MCF 10A (cell line): ENCODE measurements at places on chromosomes 5 and 9. TPM values are rescaled to one million over a fixed set of nuclear protein-coding genes. Genes with fewer than 3 reads are reported as not detected.
A peak's percentile ranks its signal among the peaks of the same experiment; 100 is the strongest.

DNA sequence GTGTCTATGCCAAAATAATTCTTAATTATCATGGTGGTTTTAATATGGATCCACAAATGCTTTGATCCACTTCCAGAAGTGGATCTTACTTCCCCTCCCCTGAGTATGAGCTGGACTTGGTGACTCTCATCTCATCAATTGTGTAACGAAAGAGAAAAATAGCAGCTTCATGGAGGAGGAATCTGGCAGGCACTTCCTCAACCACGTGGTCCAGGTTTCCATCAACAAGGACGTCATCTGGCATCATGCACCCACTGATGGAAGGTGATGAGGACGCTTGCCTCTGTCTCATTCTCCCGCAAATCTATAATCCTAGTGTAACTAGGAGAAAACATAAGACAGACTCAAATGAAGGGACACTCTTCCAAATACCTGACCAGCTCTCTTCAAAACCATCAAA lies 54.6 kb upstream of the S1PR3 start:
- H3K4me1 ChIP-seq: peaks cover 10% of the 10 kb centered on the region
- H3K27ac ChIP-seq: no peak overlapping the region
- H3K27me3 ChIP-seq: no peaks in the 10 kb centered on the region
- DNase-seq: no peak
- H3K36me3 ChIP-seq: no peaks in the 10 kb centered on the region
- H3K4me3 ChIP-seq: no peak overlapping the region

DNA sequence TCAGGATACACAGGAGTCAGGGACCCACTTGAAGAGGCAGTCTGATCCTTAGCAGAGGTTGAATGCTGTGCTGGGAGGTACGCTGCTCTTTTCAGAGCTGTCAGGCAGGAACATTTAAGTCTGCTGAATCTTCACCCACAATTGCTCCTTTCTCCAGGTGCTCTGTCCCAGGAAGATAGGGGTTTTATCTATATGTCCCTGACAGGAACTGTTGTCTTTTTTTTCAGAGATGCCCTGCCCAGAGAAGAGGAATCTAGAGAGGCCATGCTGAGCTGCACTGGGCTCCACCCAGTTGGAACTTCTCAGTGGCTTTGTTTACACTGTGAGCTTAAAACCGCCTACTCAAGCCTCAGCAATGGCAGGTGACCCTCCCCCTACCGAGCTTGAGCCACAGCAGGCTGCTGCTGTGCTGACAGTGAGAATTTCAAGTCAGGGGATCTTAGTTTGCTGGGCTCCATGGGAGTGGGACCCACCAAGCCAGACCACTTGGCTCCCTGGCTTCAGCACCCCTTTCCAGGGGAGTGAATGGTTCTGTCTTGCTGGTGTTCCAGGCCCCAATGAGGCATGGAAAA lies 169.0 kb downstream of the FBXL17 start:
- H3K4me1 ChIP-seq: peaks cover 7% of the 10 kb centered on the region
- H3K36me3 ChIP-seq: peaks cover 10% of the 10 kb centered on the region
- no peak overlapping the region for H3K4me3 ChIP-seq

DNA sequence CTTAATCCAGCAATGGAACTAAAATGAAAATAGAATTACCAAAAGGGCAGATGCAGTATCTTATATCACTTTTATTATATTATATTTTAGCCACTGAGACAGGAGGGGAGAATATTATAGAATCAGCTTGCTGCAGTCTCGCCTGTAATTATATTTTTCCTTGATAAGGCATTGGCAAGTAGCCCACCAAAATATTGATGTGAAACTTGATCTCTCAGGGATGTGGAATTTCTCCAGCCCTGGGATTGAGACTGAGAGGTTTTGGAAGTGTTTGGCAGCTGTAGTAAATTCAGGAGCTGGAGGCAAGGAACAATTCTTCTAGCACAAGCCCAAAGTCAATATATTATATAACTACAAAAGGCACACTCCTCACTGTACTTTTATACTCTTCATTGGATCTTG lies 142.1 kb upstream of the ADAMTSL1 start:
- no peaks in the 10 kb centered on the region for H3K27me3 ChIP-seq
- H3K4me1 ChIP-seq: peaks cover 5% of the 10 kb centered on the region
- H3K4me3 ChIP-seq: no peak overlapping the region
- DNase-seq: peak; percentile 18
- no peaks in the 10 kb centered on the region for H3K36me3 ChIP-seq
- no peak overlapping the region for H3K27ac ChIP-seq

GRCh38 chr9:93820667-93821306 lies 134.4 kb downstream of the BARX1 start:
- H3K36me3 ChIP-seq: no peaks in the 10 kb centered on the region
- no peaks in the 10 kb centered on the region for H3K4me1 ChIP-seq
- no peak overlapping the region for H3K27ac ChIP-seq
- H3K4me3 ChIP-seq: no peak overlapping the region
- DNase-seq: no peak
- peaks cover 32% of the 10 kb centered on the region for H3K27me3 ChIP-seq

GRCh38 chr9:69472101-69472620 lies 147.1 kb downstream of the ENTREP1 start:
- no peak for DNase-seq
- H3K4me1 ChIP-seq: peaks cover 11% of the 10 kb centered on the region
- H3K4me3 ChIP-seq: no peak overlapping the region
- H3K27me3 ChIP-seq: no peaks in the 10 kb centered on the region
- no peak overlapping the region for H3K27ac ChIP-seq
- H3K36me3 ChIP-seq: no peaks in the 10 kb centered on the region

DNA sequence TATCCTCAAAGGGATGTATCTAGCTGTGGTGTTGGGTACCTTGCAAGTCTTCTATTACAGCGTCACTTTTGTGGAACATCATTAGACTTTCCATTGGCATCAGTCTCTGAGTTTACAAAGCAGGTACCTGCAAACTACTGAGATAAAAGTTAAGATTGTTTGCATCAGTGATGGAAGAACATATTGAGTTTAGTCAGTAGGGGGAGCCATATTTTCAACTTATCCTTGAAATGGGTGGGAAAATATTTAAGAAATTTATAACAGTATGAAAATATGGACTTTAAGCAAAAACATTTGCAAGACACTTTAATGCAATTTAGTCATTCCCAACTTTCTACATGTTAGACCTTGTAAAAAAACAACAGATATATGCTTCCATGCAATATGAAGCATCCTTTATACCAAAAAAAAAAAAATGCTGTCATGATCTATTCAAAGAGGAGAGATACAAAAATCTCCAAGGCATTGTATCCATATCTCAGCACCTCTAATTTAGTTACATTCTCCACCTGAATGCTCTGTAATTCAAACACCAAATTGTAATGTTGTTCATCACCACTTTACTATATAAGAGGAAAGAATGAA lies 98.6 kb upstream of the ADAMTS19 start:
- no peaks in the 10 kb centered on the region for H3K36me3 ChIP-seq
- H3K4me3 ChIP-seq: no peak overlapping the region
- peaks cover 19% of the 10 kb centered on the region for H3K27me3 ChIP-seq

DNA sequence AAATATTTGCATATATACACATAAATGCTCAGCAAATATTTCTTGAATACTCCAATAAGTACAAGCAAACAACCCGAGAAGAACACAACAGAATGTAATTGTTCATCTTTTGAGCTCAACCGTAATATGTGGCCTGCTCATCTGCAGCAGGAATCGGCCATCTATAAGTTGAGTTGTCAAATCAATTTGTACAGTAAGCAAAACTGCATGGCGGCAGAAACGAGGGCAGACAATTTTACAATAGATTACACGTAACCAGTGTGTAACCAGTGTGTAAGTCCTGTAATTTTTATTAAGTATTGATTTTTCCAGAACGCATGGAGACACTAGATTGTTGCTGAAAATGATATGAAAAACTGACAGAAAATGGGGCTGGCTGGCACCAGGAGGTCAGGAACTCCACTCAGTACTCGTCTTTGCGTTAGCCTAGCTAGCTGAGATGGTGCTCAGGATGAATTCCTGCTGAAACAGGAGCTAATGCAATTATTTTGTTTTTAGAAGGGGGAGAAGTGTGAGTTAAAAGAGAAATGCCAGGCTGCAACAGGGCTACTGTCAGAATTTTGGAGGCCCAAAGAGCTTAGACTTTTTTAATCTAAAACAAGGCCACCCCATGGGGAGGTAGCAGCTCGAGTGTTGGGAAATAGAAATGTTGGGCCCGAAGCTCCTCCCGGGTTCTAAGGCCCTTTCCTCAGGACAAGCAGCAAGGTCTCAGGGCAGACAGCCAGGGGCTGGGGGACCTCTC lies 682 bp downstream of the DHX29 start:
- DNase-seq: peak; percentile 13
- H3K27ac ChIP-seq: no peak overlapping the region
- no peaks in the 10 kb centered on the region for H3K27me3 ChIP-seq
- H3K36me3 ChIP-seq: no peaks in the 10 kb centered on the region

DNA sequence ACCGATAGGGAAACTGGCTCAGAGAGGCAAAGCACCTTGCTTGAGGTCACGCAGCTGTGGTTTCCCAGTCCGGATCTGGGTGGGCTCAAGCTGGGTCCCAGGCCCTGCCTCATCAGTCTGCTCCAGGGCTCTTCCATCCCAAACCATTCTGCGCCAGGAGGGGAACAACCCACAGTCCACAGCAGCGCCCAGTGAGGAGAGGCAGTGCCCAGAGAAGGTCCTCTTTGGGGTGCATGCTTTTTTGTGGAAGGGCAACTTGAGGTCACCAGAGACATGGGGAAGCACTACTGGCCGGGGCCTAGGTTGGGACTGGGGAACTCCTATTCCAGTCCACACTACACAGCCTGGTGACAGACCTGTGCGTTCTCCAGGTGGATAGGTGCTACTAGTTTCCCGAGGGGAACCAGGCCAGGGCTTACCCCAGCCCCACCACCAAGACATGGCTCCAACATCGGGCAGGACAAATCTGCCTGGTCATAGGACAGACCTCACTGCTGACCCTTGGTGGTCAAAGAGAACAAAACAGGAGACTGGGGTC lies 62.5 kb upstream of the RNF130 start:
- peaks cover 7% of the 10 kb centered on the region for H3K36me3 ChIP-seq
- H3K4me1 ChIP-seq: peaks cover 9% of the 10 kb centered on the region
- peaks cover 10% of the 10 kb centered on the region for H3K27me3 ChIP-seq
- DNase-seq: no peak
- no peak overlapping the region for H3K4me3 ChIP-seq

GRCh38 chr5:95712347-95712958 lies 18.7 kb upstream of the RHOBTB3 start:
- peaks cover 33% of the 10 kb centered on the region for H3K4me1 ChIP-seq
- H3K27me3 ChIP-seq: no peaks in the 10 kb centered on the region
- H3K36me3 ChIP-seq: no peaks in the 10 kb centered on the region
- no peak overlapping the region for H3K4me3 ChIP-seq

- DNase-seq: no peak
- no peak overlapping the region for H3K4me3 ChIP-seq
- H3K36me3 ChIP-seq: no peaks in the 10 kb centered on the region
- H3K27ac ChIP-seq: no peak overlapping the region
- peaks cover 5% of the 10 kb centered on the region for H3K4me1 ChIP-seq
- no peaks in the 10 kb centered on the region for H3K27me3 ChIP-seq
Measured at GRCh38 chr9:97726716-97727115, 29.6 kb upstream of the XPA start.

- H3K27me3 ChIP-seq: no peaks in the 10 kb centered on the region
- no peak for DNase-seq
- no peak overlapping the region for H3K27ac ChIP-seq
Measured at GRCh38 chr5:153572411-153573145, 82.1 kb downstream of the GRIA1 start.

DNA sequence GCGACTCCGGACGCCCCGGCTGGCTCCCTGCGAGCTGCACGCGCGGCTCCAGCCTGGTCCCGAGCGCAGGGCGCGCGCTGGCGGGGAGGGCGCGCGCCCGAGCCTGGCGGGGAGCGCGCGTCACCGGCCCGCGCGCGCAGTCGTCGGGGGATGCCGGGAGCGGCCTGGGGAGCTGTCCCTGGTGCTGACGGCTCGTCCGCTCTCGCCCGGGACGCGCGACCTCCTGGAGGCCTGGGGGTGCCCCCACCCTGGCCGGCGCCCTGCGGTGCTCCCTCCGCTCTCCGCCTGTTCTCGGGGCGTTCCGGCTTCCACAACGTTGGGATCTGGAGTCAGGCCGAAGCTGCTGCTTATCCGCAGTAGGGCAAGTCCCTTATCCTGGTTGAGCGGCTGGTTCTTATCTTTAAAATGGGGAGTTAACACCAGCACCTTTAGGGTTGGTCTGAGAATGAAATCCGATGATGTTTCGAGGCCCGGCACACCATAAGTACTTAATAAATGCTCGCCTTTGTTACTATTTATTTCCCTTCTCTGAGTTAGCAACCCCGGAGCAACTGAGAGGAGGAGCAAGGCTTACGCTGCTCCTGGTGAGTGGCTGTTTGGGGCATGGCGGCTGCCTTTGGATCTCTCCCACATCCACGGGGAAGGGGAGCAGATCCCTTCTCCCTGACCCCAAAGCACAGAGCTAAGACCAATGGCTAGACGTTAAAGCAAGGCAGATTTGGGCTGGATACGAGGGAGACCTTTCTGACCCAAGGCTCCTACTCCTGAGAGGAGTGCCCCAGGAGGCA lies at the start of gene FAM163B:
FAM163B (minus strand) TSS at position 79 of the 788 bp plus-strand sequence. CDS start 29,166 bp downstream, outside the sequence.
- no peaks in the 10 kb centered on the region for H3K4me1 ChIP-seq
- no peaks in the 10 kb centered on the region for H3K36me3 ChIP-seq
- H3K4me3 ChIP-seq: no peak within 1 kb of the TSS
- DNase-seq: no peak
- H3K27ac ChIP-seq: no peak within 1 kb of the TSS
- peaks cover 94% of the 10 kb centered on the region for H3K27me3 ChIP-seq

GRCh38 chr9:95055851-95056551 lies 261.5 kb downstream of the FANCC start:
- H3K4me1 ChIP-seq: peaks cover 11% of the 10 kb centered on the region
- DNase-seq: no peak
- H3K36me3 ChIP-seq: peaks cover 60% of the 10 kb centered on the region
- no peak overlapping the region for H3K4me3 ChIP-seq

Gene RAI14
- 47.6 and 47.9 TPM in 2 replicates for total RNA-seq

Gene TLX3
- not detected in 2 replicates for total RNA-seq

Gene ARHGEF28
- total RNA-seq: 27.2 and 34.8 TPM in 2 replicates

Gene BARHL1
- total RNA-seq: not detected in 2 replicates

Gene ITGA2
- total RNA-seq: 14.1 and 16.8 TPM in 2 replicates

Gene LCN1
- not detected in 2 replicates for total RNA-seq
